ENCODE measurements at places on chromosomes 4 and X. TPM values are rescaled to one million over a fixed set of nuclear protein-coding genes. Genes with fewer than 3 reads are reported as not detected.

DNA sequence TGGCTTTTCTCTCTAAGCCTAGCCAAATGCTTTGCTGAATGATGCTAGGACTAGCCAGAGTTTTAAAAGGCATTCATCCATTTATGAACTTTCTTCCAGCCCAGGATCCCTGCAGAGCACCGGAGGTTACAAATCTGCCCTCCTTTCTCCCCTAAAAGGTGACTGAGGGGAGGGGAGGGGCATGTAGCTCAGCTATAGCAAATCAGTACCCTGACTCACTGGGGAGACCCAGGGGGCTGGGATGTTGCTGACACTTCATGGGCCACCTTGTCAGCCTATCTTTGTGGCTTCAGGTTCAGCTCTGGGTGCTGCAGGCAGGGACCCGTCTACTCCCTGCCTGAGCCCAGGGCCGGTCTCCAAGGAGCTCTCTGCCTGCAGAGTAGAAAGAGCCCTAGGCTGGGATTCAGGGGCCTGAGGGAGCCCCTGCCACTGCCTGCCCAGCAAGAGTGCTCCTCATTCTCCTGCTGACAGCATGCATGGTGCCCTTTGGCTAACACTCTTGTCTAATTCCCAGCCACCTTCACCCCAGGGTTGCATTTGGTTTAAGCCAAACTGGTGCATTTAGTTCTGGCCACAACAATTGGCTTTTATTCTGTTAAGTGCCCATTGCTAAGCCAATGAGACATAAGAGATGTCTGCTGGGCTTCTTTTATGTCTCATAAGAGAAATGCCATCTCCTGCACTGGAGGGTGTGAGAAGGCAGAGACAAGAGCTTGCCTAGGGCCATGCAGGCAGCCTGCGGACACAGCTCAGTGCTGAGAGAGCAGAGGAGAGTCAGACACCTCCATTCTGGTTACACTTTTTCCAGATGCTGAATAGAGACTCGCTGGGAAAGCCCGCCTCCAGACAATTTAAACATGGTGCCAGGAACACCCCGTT is 11.9 kb upstream of the UBA6 start:
- no peak overlapping the region for H3K4me3 ChIP-seq
- H3K27me3 ChIP-seq: no peaks in the 10 kb centered on the region
- peaks cover 30% of the 10 kb centered on the region for H3K4me1 ChIP-seq
- no peaks in the 10 kb centered on the region for H3K36me3 ChIP-seq

GRCh38 chr4:145773581-145774234 is 93.8 kb downstream of the C4orf51 start:
- no peak overlapping the region for H3K27ac ChIP-seq
- no peaks in the 10 kb centered on the region for H3K27me3 ChIP-seq
- no peak for DNase-seq
- H3K36me3 ChIP-seq: peaks cover 5% of the 10 kb centered on the region
- H3K4me1 ChIP-seq: no peaks in the 10 kb centered on the region

DNA sequence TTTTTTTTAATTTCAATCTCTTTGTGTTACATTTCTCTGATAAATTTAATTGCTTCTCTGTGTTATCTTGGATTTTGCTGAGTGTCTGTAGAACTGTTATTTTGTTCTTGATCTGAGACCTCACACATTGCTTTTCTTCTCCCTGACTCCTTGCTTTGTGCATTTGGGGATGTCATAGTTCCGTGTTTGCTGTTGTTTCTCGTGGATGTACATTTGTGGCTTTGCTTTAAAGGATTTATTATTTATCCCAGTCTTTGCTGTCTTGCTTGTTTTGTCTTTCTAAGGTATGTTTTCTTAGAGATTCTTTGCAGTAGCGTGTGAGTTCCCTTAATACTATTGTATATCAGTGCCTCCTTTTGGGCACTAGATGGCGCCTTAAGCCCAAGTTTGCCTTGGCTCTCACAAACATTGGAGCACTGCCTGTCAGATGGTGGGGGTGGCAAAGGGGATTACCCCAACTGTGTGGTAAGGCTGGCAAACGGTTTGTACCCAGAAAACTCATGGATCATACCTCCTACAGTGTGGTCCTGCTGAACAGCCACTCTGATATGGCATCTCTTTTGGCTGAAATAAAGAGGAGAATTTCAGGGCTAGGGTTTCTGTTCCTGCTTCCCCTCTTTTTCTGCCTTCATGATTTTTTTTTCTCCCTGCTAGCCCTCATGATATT is 96.4 kb downstream of the PGRMC2 start:
- no peak overlapping the region for H3K4me3 ChIP-seq
- H3K27ac ChIP-seq: no peak overlapping the region
- DNase-seq: peak; percentile 37
- H3K27me3 ChIP-seq: no peaks in the 10 kb centered on the region

GRCh38 chr4:45442466-45442865 is 681.4 kb downstream of the GABRG1 start:
- DNase-seq: no peak
- H3K27me3 ChIP-seq: no peaks in the 10 kb centered on the region
- H3K4me3 ChIP-seq: no peak overlapping the region
- H3K36me3 ChIP-seq: no peaks in the 10 kb centered on the region
- H3K27ac ChIP-seq: no peak overlapping the region

- no peaks in the 10 kb centered on the region for H3K4me1 ChIP-seq
- no peak for DNase-seq
- H3K27ac ChIP-seq: no peak overlapping the region
- no peaks in the 10 kb centered on the region for H3K27me3 ChIP-seq
These were observed 1.5 kb downstream of the NHSL2 start for GRCh38 chrX:71912156-71912555.

GRCh38 chrX:15217161-15217560 is 52.7 kb downstream of the ASB9 start:
- no peak for DNase-seq
- H3K27ac ChIP-seq: no peak overlapping the region
- H3K4me3 ChIP-seq: no peak overlapping the region

SLC16A2 gene
- total RNA-seq: 0.32 TPM

GRCh38 chr4:5444918-5445517 is 263.3 kb downstream of the EVC2 start:
- H3K27me3 ChIP-seq: peaks cover 1% of the 10 kb centered on the region
- H3K27ac ChIP-seq: no peak overlapping the region
- H3K4me3 ChIP-seq: no peak overlapping the region
- DNase-seq: no peak

DNA sequence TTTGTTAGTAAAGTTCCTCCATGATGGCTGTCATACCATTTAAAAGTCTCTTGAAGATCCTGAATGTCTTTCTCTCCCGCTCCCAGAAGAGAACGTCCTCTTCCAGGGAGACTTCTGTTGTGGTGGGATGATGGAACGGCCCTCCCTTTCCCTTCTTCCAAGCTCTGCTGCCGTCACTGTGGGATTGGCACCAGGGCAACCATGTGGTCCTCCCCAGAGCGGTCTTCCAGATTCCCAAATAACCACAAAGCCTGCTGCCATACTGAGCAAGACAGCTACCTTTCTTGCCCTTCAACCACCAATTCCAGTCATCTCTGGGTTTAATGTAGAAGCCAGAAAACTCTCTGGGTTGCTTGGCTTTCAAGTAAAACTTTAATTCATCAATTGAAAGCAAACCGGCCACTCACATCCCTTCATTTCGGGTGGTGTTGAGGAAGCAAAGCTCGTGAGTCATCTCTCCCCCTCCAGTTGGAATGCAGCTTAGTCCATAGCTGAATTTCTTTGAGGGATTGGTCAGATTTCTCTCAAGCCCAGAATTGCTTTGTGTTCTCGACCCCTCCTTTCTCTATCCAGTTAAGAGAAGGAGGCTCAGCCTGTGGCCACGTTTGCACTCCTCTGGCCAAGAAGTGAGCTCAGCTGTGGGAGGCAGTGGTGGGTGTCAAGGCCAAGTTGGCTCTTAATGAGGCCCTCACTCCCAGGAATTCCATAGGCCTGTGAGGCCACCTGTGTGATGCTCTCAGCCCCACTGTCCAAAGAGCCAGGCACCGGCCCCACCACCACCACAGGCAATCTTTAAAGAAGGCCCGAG is 36.9 kb downstream of the FHDC1 start:
- H3K36me3 ChIP-seq: no peaks in the 10 kb centered on the region
- peaks cover 16% of the 10 kb centered on the region for H3K4me1 ChIP-seq
- H3K27me3 ChIP-seq: no peaks in the 10 kb centered on the region
- no peak for DNase-seq
- no peak overlapping the region for H3K27ac ChIP-seq
- H3K4me3 ChIP-seq: no peak overlapping the region

DNA sequence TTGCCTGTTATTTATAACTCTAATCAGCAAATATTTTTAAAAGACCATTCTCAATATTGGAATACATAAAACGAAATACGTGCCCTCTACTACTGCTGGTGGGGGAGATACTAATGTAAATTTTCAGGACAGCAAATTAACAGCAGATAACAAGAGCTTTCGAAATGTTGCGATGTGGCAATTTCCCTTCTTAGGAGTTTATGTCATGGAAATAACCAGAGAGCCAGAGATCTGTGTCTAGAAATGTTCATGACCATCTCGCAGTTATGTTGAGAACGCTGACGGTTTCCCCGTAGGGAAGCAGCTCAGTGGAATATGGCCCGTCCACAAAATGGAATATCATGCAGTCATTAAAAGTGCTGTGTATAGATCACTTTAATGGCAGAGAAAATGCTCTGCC is 238.4 kb upstream of the PSAPL1 start:
- no peak overlapping the region for H3K4me3 ChIP-seq
- H3K27me3 ChIP-seq: peaks cover 21% of the 10 kb centered on the region
- DNase-seq: no peak
- H3K36me3 ChIP-seq: no peaks in the 10 kb centered on the region
- no peaks in the 10 kb centered on the region for H3K4me1 ChIP-seq

GRCh38 chr4:13171292-13172057 is 312.7 kb downstream of the RAB28 start:
- H3K36me3 ChIP-seq: no peaks in the 10 kb centered on the region
- H3K27ac ChIP-seq: no peak overlapping the region
- DNase-seq: no peak

DNA sequence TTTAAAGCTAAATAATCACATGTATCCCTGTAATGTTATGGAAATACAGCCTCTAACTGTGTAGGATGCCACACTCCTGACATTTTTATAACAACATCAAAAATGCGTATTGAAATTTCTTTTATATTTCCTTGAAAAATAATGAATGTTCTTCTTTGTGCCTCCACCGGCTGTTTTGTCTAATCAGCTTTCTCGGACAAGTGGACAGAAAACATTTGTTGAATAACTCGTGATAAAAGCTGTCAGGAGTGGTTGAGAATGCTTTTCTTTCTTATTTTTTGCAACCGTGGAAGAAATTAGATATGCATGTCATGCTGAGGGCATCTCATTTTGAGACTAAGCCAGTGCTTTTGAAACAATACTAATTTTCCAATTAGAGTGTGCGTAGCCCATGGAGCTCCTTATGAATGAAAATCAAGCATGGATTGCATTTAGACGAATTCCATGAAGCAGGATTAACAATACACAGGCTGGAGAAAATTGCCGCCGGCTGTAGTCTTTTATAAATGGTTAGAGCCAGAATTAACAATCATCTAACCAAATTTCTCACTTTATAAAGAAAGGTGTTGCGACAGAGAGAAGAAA is 614.5 kb upstream of the LCORL start:
- H3K27me3 ChIP-seq: peaks cover 11% of the 10 kb centered on the region
- H3K36me3 ChIP-seq: no peaks in the 10 kb centered on the region
- DNase-seq: no peak
- no peak overlapping the region for H3K27ac ChIP-seq
- no peak overlapping the region for H3K4me3 ChIP-seq

DNA sequence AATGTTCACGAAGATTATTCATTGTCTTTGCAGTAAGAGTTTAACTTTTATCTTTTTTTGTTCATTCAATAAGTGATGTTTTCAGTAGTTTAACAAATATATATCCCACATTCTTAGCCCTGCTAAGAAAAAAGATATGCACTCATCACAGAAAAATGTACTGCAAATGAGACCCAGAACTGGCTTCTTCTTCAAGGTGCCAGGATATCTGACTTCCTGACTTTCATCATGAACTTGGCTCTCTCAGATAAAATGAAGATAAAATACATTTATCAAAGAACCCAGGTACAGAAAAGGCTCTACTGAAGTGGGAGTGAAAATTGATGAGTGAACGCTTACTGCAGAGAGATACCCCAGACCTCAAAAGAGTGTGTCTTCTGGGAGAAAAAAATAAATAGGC is 177.8 kb upstream of the DKK2 start:
- no peak overlapping the region for H3K4me3 ChIP-seq
- DNase-seq: no peak
- no peaks in the 10 kb centered on the region for H3K36me3 ChIP-seq
- H3K27ac ChIP-seq: no peak overlapping the region
- H3K4me1 ChIP-seq: no peaks in the 10 kb centered on the region

GRCh38 chrX:68693481-68694434 is 46.3 kb downstream of the STARD8 start:
- DNase-seq: no peak
- H3K4me3 ChIP-seq: no peak overlapping the region
- no peaks in the 10 kb centered on the region for H3K36me3 ChIP-seq
- H3K27ac ChIP-seq: no peak overlapping the region
- H3K27me3 ChIP-seq: no peaks in the 10 kb centered on the region

All from HCT116 (cell line).